ENCODE measurements at places on chromosomes 12 and 14.

GRCh38 chr14:23910101-23910875 is 43.3 kb upstream of the DHRS4 start:
- DNase-seq = no peak

- no peak for DNase-seq
Observed at GRCh38 chr12:64663015-64663414, 52.7 kb downstream of the RASSF3 start.

GRCh38 chr14:63671987-63672386 is 30.3 kb upstream of the WDR89 start:
- no peak for DNase-seq

DNA sequence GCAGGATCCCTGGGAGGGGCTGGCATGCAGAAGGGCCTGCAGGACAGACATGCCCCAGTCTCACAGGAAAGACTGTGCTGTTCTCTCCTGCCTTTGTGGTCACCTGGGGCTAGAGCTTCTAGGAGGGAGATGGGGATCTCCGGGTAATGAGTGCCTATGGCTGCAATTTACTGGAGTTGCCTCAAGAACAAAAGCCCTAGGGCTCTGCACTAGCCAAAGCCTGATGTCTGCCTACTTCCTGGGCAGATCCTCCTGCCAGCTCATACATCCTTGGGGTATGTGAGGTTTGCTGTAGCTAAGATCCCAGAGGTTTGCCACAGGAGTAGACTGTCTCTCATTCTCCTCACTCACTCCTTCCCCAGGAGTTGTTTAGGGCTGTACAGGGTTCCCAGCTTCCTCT is 106.9 kb upstream of the PPFIA2 start:
- no peak for DNase-seq

- DNase-seq = no peak
Observed at GRCh38 chr12:114688256-114688845, 4.4 kb upstream of the TBX3 start.

- no peak for DNase-seq
Observed at GRCh38 chr12:45834809-45835208, 105.3 kb downstream of the ARID2 start.

DNA sequence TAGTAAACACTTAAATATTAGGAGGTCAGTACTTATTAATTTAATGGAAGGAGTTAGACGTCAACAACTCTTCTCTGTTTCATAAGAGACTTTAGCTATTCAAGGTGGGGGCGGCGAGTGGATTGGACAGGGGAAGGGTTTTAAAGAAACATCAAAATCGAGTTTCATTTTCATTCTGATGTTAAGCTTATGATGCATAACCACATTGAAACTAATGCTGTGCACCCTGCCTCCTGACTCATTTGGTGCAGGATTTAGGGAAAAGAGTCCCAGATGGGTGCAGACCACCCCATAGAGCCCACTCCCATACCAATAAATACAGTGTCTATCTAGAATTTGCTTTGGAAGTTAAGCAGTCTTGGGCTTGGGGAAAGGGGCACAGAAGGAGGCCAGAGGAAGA is 7.4 kb downstream of the ZBTB39 start:
- DNase-seq = no peak

Data from left lobe of liver (tissue), 2 donors.